ENCODE measurements at places on chromosomes 7 and 10.

GRCh38 chr10:121351540-121351939 is 246.7 kb downstream of the FGFR2 start:
- no peak for DNase-seq

- DNase-seq, result no peak
Observed at GRCh38 chr10:653991-654646, 35.3 kb downstream of the DIP2C start.

DNA sequence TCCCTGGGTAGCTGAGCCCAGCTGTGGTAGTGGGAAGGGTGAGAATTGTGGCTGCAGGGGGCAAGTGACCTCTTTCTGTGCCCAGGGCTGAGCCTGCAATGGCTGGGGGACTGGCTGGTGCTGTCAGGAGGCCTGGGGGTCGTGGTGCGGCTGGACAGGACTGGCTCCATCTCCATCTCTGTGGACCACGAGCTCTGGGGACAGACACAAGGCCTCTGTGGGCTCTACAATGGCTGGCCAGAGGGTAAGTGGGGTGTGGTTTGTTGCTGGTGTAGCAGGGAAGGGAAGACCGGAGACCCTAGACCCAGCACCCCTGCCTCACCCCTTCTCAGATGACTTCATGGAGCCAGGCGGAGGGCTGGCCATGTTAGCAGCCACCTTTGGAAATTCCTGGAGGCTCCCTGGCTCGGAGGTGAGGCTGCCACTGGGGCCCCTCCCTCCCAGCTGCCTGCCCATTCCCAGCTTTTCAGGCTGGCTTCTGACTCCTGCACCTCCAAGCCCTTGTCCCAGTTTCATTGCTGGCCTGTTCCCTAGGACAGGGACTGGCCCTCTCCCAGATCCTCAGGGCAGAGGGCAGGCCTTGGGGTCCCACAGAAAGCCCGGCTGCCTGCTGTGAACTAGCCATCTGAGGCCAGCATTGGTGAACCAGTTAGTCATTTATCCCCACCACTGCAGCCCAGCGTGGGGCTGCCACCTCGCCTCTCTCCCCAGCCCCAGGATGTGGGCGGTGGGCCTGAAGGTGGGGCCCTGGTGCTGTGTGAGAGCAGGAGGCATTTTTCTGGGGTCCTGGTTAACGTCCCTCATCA is 5.5 kb upstream of the ZNF467 start:
- no peak for DNase-seq

GRCh38 chr10:98338318-98338717 is 70.3 kb upstream of the LOXL4 start:
- DNase-seq, result peak; percentile 47

DNA sequence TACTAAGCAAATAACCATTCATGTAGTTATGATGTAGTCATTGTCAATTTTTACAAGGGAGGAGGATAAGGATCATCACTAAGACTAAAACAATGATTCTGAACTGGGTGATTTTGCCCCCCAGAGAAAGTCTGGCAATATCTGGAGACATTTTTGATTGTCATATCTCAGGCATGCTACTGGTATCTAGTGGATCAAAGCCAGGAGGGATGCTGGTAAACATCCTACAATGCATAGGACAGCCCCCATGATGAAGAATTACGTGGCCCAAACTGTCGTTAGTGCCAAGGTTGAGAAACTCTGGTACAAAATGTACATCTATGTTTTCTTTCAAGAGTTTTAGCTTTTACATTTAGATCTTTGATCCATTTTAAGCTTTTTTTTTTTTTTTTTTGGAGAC is 57.3 kb downstream of the GBF1 start:
- DNase-seq, result no peak

DNA sequence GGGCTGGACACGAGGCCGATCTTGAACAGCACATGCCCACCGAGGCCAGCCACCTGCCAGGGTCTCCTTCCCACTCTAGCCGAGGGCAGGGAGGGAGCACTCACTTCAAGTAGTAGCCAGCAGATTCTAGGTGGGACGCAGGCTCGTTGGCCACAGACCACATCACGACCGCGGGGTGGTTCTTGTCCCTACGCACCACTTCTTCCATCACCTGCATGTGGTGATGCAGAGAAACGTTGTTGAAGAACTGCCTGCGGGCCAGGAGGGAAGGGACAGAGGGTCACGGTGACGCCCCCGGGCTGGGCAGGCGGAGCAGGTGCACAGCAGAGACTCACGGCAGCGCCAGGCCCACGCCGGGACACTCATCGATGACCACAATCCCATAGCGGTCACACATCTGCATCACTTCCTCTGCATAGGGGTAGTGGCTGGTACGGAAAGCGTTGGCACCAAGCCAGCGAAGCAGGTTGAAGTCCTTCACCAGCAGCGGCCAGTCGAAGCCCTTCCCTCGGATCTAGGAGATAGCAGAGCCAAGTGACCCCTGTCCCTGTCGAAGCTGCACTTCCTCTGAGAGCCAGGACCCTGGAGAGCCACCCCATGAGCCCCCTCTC is 7.7 kb downstream of the GUSB start:
- DNase-seq, result no peak

- DNase-seq, result no peak
Observed at GRCh38 chr7:36692456-36692855, 31.8 kb downstream of the AOAH start.

DNA sequence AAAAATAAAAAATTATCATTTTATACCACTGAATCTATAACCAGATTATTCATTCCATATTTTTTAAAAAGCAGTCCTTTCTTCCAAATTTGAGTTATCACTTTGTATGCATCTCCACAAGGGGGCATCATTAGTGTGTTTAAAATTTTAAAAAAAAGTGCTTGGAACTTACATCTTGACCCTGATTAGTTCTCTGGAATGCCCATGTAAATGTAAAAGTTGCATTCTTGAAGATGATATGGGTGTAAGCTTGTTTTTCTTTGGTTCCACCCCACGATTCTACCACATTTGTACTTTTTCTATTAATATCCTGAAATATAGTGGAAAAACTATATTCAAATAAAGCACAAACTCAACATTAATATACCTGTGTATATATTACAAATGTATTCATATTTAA is 144.9 kb downstream of the ELAPOR2 start:
- peak; percentile 24 for DNase-seq

DNA sequence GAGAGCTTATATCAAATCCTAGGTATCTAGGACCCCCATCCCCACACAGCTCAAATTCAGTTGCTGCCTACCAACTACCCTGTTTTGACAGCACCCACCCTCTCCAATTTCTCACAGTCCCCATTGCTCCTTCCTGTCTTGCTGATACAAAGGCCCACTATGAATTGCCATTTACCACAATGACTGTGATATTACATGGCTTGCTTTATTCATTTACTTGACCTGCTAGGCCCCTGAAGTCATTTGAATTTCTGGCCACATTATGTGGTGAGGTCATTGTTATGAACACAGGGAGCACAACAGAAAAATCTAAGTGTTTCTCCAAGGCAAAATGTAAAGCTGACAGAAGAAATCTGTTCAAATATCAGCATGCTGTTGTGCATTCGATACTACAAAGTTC is 101.4 kb downstream of the PPP1R17 start:
- DNase-seq, result no peak

DNA sequence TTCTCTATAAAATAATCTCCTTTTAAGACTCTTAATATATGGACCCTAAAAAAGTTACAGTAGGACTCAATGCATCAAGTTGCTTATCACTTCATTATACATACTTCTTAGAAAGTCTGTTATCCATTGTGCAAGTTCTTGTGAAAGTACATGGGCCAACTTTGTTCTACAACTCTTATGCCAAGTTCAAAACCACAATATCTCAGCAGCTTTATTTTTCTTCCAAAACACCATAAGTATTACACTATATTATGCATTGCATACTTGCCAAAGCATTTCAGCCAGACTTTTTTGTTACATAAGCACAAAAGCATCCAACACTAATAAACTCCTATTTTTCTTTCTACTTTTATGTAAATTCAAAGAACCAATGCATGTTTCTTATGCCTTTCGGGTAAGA is 94.4 kb downstream of the AHR start:
- peak; percentile 52 for DNase-seq

DNA sequence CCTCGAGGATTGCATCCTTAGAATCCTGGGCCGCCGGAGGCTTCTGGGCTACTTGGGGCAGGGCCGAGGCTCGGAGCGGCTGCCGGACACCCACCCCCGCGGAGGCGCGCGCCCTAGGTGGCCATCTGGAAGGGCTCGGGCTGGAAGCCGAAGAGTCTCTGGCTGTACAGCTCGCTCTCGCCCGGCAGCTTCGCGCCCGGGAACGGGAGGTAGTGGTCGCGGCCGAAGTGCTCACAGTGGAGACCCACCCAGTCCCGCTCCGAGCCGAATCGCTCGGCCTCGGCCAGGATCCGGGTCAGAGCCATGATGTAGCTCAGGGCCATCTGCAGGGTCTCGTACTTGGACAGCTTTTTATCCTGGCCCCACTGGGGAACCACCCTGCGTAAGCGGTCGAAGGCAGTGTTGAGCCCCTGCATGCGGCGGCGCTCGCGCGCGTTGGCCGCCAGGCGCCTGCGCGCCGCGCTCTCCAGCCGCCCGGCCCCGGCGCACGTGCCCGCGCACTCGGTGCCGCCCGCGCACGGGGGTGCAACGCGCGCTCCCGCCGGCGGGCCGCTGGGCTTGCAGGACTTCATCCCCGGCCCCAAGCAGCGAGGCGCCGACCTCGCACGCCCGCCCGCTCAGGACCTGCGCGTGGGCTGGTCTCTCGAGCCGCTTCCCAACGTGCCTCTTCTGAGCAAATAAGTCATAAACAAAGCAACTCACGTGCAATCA is 652 bp downstream of the ATOH7 start:
- peak; percentile 98 for DNase-seq

GRCh38 chr7:94422827-94423460 is 28.2 kb downstream of the COL1A2 start:
- DNase-seq, result no peak

DNA sequence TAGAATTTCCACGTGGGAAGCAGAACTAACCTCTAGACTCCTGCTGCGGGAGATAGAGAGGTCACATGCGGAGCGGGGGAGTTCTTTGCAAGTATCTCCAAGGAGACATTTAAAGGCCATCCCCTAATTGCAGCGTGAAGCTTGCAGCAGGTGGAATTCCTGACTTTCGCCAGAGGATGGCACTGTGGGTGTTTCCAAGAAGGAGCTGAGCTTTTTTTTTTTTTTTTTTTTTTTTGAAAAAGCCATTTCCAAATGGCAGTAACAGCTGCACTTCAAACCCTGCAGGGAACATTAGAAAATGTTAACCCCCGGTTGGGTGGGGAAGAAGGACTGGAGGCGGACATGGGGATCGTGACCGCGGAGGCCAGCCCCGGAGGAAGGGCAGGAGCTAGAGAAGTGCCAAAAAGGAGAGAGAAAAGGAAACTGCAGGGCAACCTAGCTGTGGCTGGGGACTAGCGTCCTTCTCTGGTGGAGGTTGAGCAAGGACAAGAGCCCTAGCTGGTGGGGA is 487.7 kb downstream of the TYW1 start:
- DNase-seq, result peak; percentile 83

GRCh38 chr7:105782391-105783042 is 93.9 kb downstream of the ATXN7L1 start:
- peak; percentile 83 for DNase-seq

DNA sequence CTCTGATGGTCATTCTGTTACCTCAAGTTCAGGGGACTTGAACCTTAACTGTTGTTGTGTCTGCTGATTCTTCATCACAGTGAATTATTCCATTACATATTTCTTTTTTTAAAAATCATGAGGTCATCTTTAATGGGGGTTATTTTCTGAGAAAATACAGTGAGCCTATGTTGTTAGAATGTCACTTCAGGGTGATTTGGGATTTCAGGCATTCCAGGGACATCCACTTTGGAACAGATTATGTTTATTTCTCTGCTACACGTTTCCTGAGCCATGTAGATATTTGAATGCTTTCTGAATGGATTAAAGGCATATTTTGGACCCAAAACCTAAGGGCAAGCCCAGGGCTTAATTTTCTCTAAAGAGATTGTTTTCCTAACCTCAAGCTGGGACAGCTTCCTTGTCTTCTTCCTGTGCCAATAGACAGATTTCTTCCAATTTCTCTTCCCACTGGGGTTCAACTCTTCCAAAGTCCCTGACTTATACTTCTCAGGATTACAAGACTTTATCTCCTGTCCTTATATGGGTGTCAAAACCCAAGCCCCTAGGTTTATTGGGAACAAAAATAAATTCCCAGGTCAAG is 271.7 kb downstream of the ARHGAP12 start:
- no peak for DNase-seq

GRCh38 chr7:113764401-113765035 is 154.3 kb downstream of the PPP1R3A start:
- no peak for DNase-seq

GRCh38 chr7:9718071-9718661 is 1255.5 kb upstream of the PHF14 start:
- DNase-seq, result no peak

- DNase-seq, result no peak
Observed at GRCh38 chr7:37009125-37009675, 284.9 kb upstream of the AOAH start.

- DNase-seq, result peak; percentile 42
Observed at GRCh38 chr10:119742947-119743648, 17.2 kb downstream of the INPP5F start.

GRCh38 chr7:11427686-11428273 is 404.2 kb downstream of the THSD7A start:
- peak; percentile 59 for DNase-seq

DNA sequence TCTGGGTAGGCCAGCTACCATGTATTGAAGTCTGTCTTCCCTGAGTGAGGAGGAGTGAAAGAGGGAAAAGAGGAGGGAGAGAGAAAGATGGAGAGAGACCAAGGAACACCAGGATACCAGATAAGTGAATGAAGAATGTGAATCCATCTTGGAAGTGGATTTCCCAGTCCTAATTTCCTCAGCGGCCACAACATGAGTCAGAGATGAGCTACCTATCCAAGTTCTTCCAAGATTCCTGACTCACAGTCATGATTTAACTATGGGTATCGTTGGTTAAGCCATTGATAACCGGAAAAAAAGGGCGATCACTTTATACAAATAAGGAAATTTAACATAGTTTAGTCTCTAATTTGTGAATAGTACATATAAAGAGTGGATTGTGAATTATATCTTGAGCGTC is 561.8 kb downstream of the ATRNL1 start:
- peak; percentile 2 for DNase-seq

DNA sequence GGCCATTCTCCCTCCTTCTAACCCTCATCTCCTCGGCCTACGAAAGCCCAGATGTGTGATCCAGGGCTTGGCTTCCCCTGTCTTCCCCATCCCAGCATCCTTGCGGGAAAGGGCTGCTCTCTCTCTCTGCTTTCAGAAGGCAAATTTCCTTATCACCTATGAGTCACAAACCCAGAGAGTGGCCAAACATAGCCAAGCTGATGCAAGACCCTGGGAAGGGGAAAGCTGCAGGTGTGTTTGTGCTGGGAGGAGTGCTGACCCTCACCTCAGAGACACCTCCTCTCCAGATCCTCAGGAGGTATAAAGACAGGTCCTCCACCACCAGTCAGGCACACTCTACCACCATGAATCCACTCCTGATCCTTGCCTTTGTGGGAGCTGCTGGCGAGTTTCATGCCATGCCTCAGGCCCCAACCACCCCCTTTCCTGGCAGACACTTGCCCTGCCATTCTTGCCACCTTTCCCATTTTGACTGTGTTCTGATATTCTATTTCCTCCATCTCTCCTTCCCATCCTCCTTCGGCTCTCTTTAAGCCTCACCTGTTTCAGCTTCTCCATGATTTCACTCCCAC is 10.6 kb upstream of the PRSS2 start:
- DNase-seq, result no peak

- DNase-seq, result peak; percentile 9
Observed at GRCh38 chr7:18993933-18994668, 123.3 kb downstream of the TWIST1 start.

GRCh38 chr7:148847815-148848734 is 36.0 kb downstream of the EZH2 start:
- no peak for DNase-seq
